ENCODE measurements at places on chromosomes 16 and 17.

DNA sequence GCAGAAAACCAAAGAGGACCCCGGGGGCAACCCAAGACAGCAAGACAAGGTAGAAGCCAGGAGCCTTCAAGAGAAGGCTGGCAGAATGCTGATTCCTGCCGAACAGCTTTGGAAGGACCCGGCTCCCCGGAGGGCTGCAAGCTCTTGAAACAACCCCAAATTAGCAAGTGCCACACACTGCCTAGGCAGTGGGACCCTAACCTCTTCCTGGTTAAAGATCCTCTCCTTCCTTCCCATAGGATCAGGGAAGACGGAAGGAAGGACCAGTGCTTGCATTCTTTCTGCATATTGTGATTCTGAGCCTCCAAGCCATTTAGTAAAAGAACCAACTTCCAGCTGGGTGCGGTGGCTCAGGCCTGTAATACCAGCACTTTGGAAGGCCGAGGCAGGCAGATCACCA, 122.0 kb upstream of the AXIN2 start:
- DNase-seq: no peak

DNA sequence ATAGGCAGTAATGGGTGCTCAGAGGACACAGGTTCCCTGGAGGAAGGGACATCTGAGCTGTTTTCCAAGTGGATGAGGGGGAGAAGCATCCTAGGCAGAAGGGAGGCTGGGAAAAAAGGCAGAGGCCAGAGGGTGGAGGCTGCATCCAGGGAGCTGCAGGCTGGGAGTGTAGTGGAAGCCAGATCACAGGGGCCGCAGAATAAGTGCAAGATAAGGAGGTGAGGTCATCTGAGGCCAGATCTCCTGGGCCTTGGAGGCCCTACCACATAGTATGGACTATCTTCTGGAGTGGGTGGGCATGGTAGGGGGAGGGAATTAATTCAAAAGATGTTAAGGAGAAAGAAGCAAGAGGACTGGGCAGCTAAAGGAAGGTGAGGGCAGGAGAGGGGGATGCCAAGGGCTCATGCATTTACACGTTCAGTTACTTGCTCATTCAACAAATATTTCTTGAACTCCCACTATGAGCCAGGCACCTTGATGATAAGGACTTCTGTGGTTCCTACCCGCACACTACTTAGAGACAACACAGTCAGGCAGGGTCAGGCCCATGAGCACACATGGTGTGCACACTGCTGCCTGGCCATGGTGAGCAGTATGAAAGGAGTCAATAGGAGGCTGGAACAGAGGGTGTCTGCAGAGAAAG, 2.4 kb upstream of the RIPOR1 start:
- DNase-seq: no peak

DNA sequence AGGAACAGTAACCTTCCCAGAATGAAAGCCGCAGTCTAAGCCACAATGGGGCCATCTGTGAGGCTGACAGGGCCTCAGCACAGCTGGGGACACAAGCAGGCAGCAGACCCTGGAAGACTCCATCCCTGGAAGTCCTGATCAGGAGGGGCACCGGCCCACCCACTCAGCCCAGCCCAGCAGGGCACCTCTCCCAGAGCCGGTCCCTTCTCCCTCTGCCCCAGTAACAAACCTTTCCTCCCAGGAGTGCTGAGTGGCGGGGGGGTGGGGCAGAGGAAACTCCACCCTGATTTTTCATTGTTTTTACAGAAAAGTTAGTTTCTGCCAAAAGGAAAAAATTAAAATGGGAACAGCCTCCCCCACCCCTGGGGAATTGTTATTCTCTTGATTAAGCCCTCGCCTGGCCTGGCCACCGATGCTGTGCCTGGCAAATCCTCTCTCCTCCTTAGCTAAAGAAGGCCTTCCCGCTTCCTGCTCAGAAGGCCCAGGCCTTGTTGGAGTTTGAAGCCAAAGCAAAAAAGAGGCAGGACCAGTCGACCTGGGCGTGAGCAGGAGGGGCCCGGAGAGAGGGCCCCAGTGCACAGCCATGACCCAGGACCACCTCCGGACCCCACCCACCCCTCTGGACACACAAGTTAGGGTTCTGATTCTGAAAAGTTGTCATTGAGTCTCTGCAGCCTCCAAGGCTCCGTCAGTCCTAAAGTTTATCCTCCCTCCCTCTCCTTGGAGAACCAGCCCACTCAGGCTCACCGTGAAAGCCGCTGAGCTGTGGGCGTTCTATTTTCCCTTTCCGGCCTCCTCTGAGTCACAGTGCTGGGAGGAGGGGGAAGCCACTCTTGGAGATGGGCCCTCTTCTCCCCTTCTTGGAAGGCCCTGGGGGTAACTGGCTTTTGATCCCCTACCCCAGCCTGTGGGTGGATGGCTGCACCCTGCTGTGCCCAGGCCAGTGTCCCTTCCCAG, 128.4 kb upstream of the TNRC6C start:
- no peak for DNase-seq

GRCh38 chr16:80509872-80510271, 30.9 kb upstream of the DYNLRB2 start:
- no peak for DNase-seq

- DNase-seq: no peak
These were observed 4.2 kb downstream of the TOB1 start for GRCh38 chr17:50861822-50862528.

GRCh38 chr16:56708525-56709442, 21.1 kb upstream of the NUP93 start:
- no peak for DNase-seq

GRCh38 chr17:81251709-81252301, 12.7 kb downstream of the NDUFAF8 start:
- DNase-seq: peak; percentile 58

DNA sequence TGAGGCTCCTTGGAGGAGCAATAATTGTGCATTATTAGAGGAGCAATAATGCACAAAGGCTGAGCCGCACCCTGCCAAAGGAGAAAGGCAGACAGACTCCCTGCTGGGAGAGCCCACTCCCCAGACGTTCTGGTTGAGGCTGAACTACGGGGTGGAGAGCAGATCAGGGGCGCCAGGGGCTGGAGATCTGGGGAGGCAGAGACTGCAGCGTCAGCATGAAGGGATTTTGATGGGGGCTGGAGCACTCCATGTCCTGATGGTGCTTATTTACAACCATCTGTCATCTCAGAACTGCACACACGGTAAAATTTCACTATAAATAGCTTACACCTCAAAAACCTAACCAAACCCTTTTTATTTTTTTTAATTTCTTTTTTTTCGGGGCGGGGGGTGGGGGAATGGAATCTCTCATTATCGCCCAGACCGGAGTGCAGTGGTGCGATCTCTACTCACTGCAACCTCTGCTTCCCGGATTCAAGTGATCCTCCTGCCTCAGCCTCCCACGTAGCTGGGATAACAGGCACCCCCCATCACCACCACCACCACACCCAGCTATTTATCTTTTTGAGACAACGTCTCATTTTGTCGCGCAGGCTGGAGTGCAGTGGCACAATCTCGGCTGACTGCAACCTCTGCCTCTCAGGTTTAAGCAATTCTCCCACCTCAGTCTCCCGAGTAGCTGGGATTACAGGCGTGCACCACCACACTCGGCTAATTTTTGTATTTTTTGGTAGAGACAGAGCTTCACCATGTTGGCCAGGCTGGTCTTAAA, 4.3 kb upstream of the C16orf95 start:
- no peak for DNase-seq

DNA sequence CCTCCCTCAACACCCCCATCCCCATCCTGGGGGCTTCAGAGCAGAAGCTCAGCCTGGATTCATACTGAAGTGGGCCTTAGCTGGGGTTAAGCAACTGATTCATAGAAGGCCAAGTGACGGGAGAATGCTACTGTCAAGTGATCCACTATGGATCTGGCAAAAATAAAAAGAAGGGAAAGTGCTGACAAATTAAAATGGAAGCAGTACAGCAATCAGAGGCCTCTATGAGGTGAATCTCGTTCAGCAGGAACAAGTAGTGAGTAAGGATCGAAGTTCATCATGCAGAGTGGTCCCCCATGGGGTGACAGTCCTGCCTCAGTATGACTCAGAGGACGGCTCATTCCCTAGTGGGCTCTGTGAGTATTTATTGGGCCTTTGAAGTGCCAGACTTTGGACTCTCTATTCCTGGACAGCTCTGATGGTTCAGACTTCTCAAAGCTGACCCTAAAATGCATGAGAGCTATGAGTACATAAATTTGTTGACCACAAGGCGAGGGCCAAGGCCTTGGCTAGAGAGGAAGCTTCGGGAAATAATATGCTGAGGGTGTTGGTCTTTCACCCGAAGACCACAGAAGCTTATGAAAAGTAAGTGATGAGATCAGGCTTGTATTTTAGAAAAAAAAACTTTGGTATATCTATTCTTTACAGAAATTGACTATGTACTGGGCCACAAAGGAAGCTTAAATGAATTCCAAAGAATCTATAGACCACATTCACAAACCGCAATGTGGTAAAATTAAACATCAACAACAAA, 5.3 kb upstream of the NSMCE1 start:
- no peak for DNase-seq

DNA sequence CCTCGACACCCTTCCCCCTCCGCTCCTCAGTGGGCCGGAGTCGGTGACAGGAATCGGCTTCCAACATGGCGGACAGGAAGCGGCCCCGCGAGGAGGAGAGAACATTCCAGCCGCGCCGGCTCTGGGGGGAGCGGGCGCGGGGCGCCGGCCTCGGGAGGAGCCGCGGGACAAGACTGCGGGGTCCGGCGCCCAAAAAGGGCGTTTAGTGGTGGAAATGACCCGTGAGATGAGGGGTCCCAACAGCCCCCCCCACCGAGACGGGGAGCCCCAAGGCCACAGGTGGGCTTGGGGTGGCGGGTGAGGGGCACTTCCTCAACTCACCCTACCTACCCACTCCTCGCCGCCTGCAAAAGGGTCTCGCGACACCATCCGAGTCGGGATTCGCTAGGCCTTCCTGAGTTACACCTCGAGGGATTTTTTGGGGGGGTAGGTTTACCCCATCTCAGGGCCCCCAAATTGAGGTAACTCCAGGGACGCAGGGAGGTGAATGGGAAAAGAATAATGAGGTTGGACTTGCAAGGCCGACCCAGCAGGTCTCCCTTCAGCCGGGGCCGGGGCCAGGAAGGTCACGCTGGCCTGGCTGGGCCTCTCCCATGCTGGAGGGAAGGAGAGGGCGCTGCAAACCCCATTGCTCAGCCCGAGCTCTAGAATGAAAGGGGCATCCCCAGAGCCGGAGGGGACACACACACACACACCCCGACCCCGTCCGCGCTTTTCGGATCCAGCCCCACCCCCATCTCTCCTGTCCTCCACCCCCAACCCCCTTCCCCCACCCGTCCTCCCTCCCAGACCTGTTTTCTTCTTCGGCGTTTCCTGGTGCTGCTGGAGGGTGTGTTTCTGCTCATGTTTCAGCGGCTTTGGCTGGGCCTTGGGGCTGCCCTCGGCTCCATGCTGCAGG, 707 bp downstream of the NUFIP2 start:
- DNase-seq: peak; percentile 2

GRCh38 chr17:16997514-16998429, 25.9 kb upstream of the TNFRSF13B start:
- DNase-seq: no peak

DNA sequence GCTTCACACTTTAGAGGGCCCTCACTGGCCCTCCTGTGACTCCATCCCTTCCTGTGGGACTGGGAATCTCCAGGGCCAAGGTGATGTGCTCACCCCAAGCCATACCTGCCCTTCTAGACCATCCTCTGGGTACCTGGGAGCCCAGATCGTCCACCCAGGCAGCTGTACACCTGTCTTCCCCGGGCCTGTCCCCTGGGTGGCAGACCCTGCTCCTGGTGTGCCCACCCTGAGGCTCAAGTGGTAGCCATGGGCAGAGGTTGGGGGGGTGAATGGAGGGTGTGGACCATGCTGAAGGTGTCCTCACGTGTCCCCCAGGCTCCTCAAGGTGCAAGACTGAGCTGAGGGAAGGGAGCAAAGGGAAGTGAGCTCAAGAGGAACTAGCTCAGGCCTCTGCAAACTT, 9.3 kb downstream of the CLEC10A start:
- no peak for DNase-seq

DNA sequence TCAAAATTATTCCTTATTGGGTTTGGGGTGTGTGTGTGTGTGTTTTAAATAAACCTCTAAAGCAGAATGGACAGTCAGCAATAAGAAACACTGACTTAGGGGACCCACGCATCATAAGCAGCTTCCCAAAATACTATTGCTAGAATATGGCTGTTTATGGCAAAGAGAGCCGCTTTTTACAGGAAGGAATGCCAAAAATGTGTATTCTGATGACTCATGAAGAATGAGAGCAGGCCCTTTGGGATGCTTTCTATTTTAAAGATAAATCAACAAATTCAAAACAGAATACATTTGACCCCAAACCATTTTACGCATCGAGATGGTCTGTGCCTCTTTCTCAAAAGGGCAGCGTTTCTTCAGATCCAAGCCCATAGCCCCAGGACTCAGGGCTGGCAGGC, 37.5 kb downstream of the ARHGAP17 start:
- DNase-seq: no peak

DNA sequence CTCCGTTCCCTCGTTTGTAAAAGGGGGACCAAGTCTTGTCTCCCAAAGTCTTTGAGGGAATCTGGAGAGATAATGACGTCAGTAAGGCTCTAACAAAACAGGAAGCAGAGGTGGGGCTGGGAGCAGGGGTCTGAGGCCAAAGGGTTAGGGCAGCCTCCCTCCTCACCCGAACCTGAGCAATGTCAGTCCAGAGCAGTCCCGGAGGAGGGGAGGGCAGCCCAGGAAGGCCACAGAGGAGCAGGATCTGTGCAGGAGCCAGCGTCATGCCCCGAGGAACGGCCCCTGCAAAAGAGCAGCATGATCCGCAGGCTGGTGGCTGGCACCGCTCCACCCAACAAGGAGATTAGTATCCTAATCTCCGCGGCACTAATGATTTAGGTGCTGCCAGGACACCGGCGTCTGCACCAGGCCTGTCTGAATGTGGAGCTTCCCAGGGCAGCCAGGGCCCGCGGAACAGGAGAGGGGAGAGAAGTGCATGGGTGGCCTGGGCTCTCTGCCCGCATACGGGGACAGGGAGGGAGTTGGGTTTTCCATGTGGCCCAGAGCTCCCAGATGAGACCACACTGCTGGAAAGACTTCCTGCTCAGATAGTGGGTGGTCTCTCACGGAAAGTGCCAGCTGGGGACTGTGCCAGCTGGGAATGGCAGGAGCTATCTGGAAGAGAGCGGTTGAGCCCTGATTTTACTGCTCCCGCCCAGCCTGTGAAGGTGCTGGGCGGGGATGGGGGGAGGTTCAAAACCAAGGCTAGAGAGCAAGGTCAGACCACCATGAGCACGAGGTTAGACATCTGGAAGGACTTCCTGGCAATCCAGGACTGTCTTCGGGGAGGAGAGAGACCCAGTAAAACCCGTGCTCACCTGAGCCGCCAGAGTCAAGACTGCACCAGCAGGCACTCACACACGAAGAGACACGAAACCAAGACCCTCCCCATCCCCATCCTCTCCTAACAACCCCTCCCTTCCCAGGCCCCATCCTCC, 11.0 kb upstream of the KRT17 start:
- no peak for DNase-seq

- no peak for DNase-seq
These were observed 242.3 kb downstream of the SOX9 start for GRCh38 chr17:72363089-72363610.

DNA sequence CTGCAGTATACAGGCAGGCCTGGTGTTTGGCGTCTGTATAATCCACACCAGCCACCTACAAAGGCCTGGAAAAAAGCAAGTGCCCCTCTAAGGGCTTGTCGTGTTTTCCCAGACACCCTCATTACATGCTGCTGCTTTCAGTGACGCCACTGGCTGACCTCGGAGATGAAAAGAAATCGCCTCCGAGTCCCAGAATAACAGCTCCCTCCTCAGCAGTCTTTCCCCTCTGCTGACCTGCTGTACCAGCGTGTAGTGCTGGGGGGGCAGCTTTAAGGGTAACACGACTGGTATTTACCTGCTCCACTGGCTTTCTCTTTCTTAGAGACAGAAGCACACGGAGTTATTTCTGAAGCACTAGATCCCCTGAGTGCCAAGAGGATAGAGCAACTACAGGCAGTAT, 296.8 kb downstream of the GRIN2A start:
- no peak for DNase-seq
